ENCODE measurements at places on chromosomes 5 and 9.

DNA sequence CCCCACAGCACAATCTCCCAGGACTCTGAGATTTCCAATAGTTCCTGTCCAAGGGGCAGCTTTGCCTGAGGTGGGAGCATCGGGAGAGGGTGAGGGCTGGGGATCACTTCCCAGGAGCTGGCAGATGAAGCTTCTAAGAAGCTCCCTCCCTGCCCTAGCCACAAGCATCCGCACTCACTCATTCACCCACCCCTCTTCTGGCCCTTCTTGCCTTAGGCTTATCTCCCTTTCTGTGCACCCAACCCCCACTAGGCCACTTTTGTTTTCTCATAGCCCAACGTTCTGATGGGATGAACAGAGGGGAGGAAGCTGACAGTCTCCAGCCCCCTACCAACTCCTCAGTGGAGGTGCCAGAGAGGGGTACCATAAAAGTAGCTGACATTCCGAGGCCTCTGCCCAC is 3.7 kb upstream of the PCDH1 start:
- DNase-seq = no peak

GRCh38 chr5:25448646-25449045 is 803.9 kb upstream of the CDH10 start:
- DNase-seq = no peak

GRCh38 chr5:166594567-166594966 is 1696.9 kb upstream of the WWC1 start:
- DNase-seq = no peak

- DNase-seq = no peak
These were observed 135.2 kb downstream of the PCSK1 start for GRCh38 chr5:96297867-96298266.

DNA sequence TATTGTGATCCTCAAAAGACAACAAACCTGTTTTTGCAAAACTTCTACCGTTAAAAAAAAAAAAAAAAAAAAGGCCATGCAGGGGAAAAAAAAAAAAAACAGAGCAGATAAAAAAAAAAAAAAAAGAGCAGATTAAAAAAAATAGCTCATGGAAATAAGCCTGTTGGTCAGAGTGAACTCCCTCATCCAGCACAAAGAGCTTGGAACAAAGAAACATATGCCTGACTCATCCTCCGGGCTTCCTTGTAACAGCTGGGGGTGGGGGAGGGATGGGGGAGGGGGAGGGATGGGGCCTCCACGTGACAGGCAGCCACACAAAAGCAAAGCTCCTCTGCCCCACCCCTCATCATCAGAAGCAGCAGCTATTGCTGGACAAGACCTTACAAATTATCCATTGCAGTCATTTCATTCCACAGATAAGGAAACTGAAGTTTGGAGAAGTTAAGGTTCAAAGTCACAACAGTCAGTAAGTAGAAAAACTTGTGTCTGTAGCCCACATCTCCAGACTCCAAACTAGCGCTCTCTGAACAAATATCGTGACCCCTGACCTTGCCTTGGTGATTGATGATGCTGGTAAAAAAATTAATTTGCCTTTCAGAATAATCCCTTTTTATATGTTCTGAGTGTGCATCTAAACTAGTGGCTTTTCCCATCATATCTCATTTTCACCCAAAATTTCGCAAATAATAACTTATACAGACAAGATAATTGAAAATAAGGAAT is 38.9 kb downstream of the SLC35D2 start:
- no peak for DNase-seq

DNA sequence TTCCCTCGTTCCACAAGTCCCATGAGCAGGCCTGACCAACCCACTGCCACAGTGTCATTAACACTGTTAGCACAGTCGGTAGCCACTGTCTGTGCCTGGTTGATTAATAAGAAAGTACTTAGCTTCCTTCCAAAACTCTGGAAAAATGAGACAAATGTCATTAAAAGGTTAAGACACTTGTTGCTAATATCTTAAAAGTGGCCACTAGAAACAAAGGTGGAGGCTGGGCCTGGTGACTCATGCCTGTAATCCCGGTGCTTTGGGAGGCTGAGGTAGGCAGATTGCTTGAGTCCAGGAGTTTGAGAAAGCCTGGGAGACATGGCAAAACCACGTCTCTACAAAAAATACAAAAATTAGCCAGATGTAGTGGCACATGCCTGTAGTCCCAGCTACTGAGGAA is 194.0 kb downstream of the PDZD2 start:
- no peak for DNase-seq
